ENCODE measurements at places on chromosomes 2 and 18. TPM values are rescaled to one million over a fixed set of nuclear protein-coding genes. Genes with fewer than 3 reads are reported as not detected.
A peak's percentile ranks its signal among the peaks of the same experiment; 100 is the strongest.

GRCh38 chr2:98615481-98615880 lies 7.1 kb downstream of the UNC50 start:
- DNase-seq = no peak
- H3K4me1 ChIP-seq = peaks cover 3% of the 10 kb centered on the region
- no peak overlapping the region for H3K4me3 ChIP-seq
- no peaks in the 10 kb centered on the region for H3K27me3 ChIP-seq

- no peaks in the 10 kb centered on the region for H3K27me3 ChIP-seq
- no peak for DNase-seq
- no peak overlapping the region for H3K4me3 ChIP-seq
- peaks cover 8% of the 10 kb centered on the region for H3K4me1 ChIP-seq
- H3K36me3 ChIP-seq = no peaks in the 10 kb centered on the region
- no peak overlapping the region for H3K27ac ChIP-seq
Measured at GRCh38 chr2:234435836-234436481, 60.9 kb downstream of the ARL4C start.

DNA sequence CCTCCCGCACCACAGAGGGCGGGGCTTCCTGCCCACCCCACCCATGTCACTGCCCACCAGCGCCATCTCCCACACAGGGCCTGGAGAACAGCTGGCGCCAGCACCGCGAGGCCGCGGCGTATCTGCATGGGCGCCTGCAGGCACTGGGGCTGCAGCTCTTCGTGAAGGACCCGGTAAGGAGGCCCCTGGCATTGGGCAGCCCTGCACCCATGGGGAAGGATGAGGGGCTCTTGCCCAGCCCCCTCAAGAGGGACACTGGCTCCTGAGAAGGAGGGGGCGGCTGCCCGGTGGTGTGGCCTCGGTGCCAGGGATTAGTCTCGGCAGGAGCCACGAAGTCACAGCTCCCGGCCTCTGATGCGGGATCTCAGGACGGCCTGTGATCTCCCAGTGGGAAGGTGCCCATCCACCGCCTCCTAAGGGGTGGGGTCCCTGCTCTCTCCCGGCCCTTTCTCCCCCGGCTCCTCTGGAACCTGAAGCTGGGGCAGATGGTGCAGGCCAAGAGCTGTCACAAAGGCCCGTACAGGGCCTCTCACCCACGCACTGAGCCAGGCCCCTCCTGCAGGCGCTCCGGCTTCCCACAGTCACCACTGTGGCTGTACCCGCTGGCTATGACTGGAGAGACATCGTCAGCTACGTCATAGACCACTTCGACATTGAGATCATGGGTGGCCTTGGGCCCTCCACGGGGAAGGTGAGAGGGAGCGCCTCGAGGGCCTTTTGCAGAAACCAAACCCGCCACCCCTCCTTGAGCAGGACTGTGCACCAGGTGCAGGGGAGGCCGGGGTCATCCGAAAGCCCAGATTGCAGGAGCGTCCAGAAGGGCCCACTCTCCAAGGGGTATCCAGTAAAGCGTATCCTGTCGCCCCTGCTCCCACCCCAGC lies 9.1 kb downstream of the AGXT start:
- H3K36me3 ChIP-seq = no peaks in the 10 kb centered on the region
- H3K4me3 ChIP-seq = no peak overlapping the region
- no peaks in the 10 kb centered on the region for H3K27me3 ChIP-seq
- DNase-seq = no peak

- H3K27ac ChIP-seq = no peak overlapping the region
- H3K36me3 ChIP-seq = no peaks in the 10 kb centered on the region
- H3K4me1 ChIP-seq = no peaks in the 10 kb centered on the region
- DNase-seq = no peak
Measured at GRCh38 chr2:5263291-5263690, 428.9 kb upstream of the SOX11 start.

DNA sequence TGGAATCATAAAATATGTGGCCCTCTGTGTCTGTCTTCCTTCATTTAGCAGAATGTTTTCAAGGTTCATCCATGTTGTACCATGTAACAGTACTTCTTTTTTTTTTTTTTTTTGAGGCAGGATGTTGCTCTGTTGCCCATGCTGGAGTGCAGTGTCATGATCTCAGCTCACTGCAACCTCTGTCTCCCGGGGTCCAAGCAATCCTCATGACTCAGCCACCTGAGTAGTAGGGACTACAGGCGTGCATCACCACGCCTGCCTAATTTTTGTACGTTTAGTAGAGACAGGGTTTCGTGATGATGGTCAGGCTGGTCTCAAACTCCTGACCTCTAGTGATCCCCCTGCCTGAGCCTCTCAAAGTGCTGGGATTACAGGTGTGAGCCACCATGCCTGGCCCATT lies 31.2 kb downstream of the RAB1A start:
- no peak overlapping the region for H3K27ac ChIP-seq
- H3K27me3 ChIP-seq = no peaks in the 10 kb centered on the region
- H3K4me3 ChIP-seq = no peak overlapping the region
- H3K36me3 ChIP-seq = peaks cover 95% of the 10 kb centered on the region
- H3K4me1 ChIP-seq = no peaks in the 10 kb centered on the region
- DNase-seq = no peak

GRCh38 chr18:79899609-79900445 lies 51.6 kb downstream of the SLC66A2 start:
- H3K27ac ChIP-seq = no peak overlapping the region
- H3K36me3 ChIP-seq = peaks cover 30% of the 10 kb centered on the region
- no peaks in the 10 kb centered on the region for H3K4me1 ChIP-seq

- no peaks in the 10 kb centered on the region for H3K4me1 ChIP-seq
- DNase-seq = no peak
- H3K27me3 ChIP-seq = no peaks in the 10 kb centered on the region
- no peaks in the 10 kb centered on the region for H3K36me3 ChIP-seq
Measured at GRCh38 chr2:59968441-59968840, 585.0 kb downstream of the BCL11A start.

GRCh38 chr2:75799859-75800258 lies 89.1 kb upstream of the GCFC2 start:
- no peak for DNase-seq
- H3K27ac ChIP-seq = no peak overlapping the region
- H3K36me3 ChIP-seq = no peaks in the 10 kb centered on the region
- H3K4me3 ChIP-seq = no peak overlapping the region

GRCh38 chr2:39483534-39483933 lies 46.4 kb upstream of the MAP4K3 start:
- H3K27me3 ChIP-seq = no peaks in the 10 kb centered on the region
- peak; percentile 16 for DNase-seq
- no peaks in the 10 kb centered on the region for H3K36me3 ChIP-seq
- H3K4me1 ChIP-seq = peaks cover 28% of the 10 kb centered on the region

DNA sequence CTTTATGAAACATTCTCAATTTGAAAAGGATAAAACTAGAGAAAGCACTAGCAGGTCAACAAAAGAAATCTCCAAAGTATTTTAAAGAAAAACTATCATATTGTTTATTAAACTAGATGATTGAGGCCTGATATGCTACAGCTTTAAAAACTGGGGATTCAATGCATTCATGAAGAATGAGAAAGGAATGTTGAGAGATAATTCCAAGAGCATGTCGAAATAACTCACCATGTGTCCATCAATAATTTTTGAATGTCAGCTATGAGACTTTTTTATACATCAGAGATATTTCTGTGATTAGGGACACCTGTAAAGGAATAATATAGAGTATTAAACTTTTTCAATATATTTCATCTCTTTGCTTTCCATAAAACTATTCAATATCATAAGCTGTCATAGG lies 376.9 kb upstream of the REG3G start:
- H3K36me3 ChIP-seq = no peaks in the 10 kb centered on the region
- H3K4me3 ChIP-seq = no peak overlapping the region
- H3K27me3 ChIP-seq = no peaks in the 10 kb centered on the region
- H3K4me1 ChIP-seq = no peaks in the 10 kb centered on the region
- no peak overlapping the region for H3K27ac ChIP-seq
- DNase-seq = no peak

- no peaks in the 10 kb centered on the region for H3K27me3 ChIP-seq
- no peak for DNase-seq
- no peak overlapping the region for H3K27ac ChIP-seq
- no peaks in the 10 kb centered on the region for H3K36me3 ChIP-seq
Measured at GRCh38 chr2:216807857-216808272, 52.0 kb downstream of the TNP1 start.

DNA sequence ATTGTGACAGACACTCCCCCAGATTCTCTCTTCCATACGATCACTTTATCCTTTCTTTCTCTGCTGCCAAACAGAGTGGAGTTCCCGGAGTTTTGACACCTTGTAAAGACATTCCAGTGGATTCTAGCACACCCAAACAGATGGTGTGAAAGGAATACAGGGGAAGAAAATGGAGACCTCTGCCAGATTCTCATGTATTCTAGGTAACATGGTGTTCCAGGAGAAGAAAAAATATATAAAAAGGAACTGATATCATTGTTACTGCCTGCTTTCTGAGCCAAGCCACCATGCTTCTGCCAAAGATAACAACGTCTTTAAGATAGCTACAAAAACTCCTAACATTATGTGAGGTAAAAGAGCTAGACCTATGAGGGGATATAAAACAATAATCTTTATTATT lies 136.5 kb downstream of the TXNL1 start:
- no peaks in the 10 kb centered on the region for H3K4me1 ChIP-seq
- no peaks in the 10 kb centered on the region for H3K36me3 ChIP-seq
- no peak for DNase-seq
- H3K4me3 ChIP-seq = no peak overlapping the region
- no peak overlapping the region for H3K27ac ChIP-seq

- H3K4me1 ChIP-seq = no peaks in the 10 kb centered on the region
- H3K36me3 ChIP-seq = no peaks in the 10 kb centered on the region
Measured at GRCh38 chr2:165402162-165402561, 67.3 kb upstream of the CSRNP3 start.

GRCh38 chr2:65658881-65659280 lies 226.5 kb upstream of the SPRED2 start:
- no peaks in the 10 kb centered on the region for H3K27me3 ChIP-seq
- no peak overlapping the region for H3K27ac ChIP-seq
- no peaks in the 10 kb centered on the region for H3K36me3 ChIP-seq
- DNase-seq = no peak
- no peak overlapping the region for H3K4me3 ChIP-seq

DNA sequence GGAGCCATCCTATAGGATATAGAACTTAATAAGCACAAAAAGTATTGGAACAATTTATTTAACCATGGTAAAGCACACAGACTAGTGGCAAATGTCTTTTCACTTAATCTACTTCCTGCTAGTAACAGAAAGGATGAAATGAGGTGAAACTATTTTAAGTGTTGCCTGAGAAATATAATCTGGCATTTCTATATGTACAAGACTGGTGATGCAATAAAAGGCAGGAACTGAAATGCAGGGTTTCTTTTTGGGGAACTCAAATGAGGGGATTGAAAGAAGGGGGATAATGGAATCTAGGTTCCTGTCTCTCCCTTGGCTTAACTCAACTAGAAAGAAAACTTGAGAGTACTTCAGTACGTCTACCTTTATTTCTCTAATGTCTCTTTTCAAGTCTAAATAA lies 122.3 kb downstream of the MEMO1 start:
- H3K36me3 ChIP-seq = peaks cover 8% of the 10 kb centered on the region
- DNase-seq = peak; percentile 38
- peak overlapping the region; percentile 65 for H3K27ac ChIP-seq
- H3K4me3 ChIP-seq = no peak overlapping the region

- no peak for DNase-seq
- H3K4me3 ChIP-seq = no peak overlapping the region
- no peaks in the 10 kb centered on the region for H3K36me3 ChIP-seq
- no peaks in the 10 kb centered on the region for H3K27me3 ChIP-seq
- H3K4me1 ChIP-seq = no peaks in the 10 kb centered on the region
- H3K27ac ChIP-seq = no peak overlapping the region
Measured at GRCh38 chr2:196289000-196289399, 117.6 kb upstream of the STK17B start.

DNA sequence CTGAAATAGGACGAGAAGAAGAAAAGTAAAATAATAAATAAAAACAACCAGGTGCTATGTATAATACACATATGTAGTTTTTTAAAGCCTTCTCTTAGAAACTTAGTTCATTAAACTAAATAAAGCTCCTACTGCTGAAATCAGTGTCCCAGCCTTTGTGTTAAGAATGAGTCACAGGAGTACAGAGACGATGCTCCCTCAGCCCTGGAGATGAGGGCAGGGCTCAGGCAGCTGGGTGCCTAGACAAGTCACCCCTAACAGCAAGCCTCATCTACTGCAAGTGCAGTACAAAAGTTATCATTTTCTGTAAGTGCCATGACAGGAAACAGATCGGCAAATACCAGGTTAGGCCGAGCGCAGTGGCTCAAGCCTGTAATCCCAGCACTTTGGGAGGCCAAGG lies 18.2 kb downstream of the KIDINS220 start:
- H3K27ac ChIP-seq = no peak overlapping the region
- H3K36me3 ChIP-seq = peaks cover 67% of the 10 kb centered on the region
- H3K4me1 ChIP-seq = peaks cover 18% of the 10 kb centered on the region

GRCh38 chr2:115400940-115401339 lies 958.5 kb downstream of the DPP10 start:
- no peak for DNase-seq
- H3K27ac ChIP-seq = no peak overlapping the region
- H3K4me3 ChIP-seq = no peak overlapping the region

- no peaks in the 10 kb centered on the region for H3K27me3 ChIP-seq
- peaks cover 58% of the 10 kb centered on the region for H3K36me3 ChIP-seq
- peaks cover 81% of the 10 kb centered on the region for H3K4me1 ChIP-seq
- H3K27ac ChIP-seq = peak overlapping the region; percentile 52
Measured at GRCh38 chr2:68371581-68371980, 6.5 kb downstream of the PLEK start.

GRCh38 chr2:152718909-152719645 lies 657 bp downstream of the ARL6IP6 start:
- no peaks in the 10 kb centered on the region for H3K27me3 ChIP-seq
- H3K36me3 ChIP-seq = peaks cover 15% of the 10 kb centered on the region
- peaks cover 25% of the 10 kb centered on the region for H3K4me1 ChIP-seq
- DNase-seq = no peak
- peak overlapping the region; percentile 97 for H3K27ac ChIP-seq

DNA sequence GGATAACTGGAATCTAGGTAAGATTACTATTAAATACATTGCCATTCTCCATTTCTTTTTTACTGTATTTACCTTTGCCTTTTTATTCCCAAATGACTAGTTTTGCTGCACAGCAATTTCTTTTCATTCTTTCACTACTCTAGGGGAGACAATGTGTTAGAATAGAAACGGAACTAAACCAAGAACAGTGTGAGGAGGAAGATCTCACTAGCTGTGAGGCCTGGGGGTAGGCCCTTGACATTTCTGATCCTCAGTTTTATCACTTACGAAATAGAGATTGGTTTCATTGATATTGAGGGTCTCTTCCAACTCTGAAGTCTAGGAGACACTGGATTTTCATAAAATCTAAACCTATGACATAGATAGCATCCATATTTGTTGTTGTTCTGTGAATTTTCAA lies 191.1 kb downstream of the IKZF2 start:
- H3K36me3 ChIP-seq = no peaks in the 10 kb centered on the region
- H3K27ac ChIP-seq = no peak overlapping the region
- H3K4me1 ChIP-seq = no peaks in the 10 kb centered on the region

- no peak for DNase-seq
- no peaks in the 10 kb centered on the region for H3K27me3 ChIP-seq
- no peak overlapping the region for H3K27ac ChIP-seq
- H3K4me1 ChIP-seq = no peaks in the 10 kb centered on the region
- no peak overlapping the region for H3K4me3 ChIP-seq
Measured at GRCh38 chr2:83650898-83651297, 808.2 kb downstream of the SUCLG1 start.

The HOXD9 gene
- polyA plus RNA-seq = not detected

The GREB1L gene
- 0.02 TPM for polyA plus RNA-seq

The PPP1R1C gene
- not detected for polyA plus RNA-seq

The HTR2B gene
- not detected for polyA plus RNA-seq

The PXDN gene
- not detected for polyA plus RNA-seq

The MBD2 gene
- polyA plus RNA-seq = 11.6 TPM

The IL36RN gene
- not detected for polyA plus RNA-seq

The CRYBA2 gene
- not detected for polyA plus RNA-seq

The SERPINB5 gene
- not detected for polyA plus RNA-seq

The RAD51AP2 gene
- polyA plus RNA-seq = not detected

The LAMA1 gene
- polyA plus RNA-seq = not detected

The RNU2-63P gene
- 8.0 TPM for polyA plus RNA-seq

The SLC23A3 gene
- 0.47 TPM for polyA plus RNA-seq

The CHRND gene
- polyA plus RNA-seq = not detected

The REL gene
- polyA plus RNA-seq = 7.1 TPM

The CTAGE1 gene
- polyA plus RNA-seq = not detected

Data from CD14-positive monocyte (primary cell).